ENCODE measurements at places on chromosomes 3 and 15.

DNA sequence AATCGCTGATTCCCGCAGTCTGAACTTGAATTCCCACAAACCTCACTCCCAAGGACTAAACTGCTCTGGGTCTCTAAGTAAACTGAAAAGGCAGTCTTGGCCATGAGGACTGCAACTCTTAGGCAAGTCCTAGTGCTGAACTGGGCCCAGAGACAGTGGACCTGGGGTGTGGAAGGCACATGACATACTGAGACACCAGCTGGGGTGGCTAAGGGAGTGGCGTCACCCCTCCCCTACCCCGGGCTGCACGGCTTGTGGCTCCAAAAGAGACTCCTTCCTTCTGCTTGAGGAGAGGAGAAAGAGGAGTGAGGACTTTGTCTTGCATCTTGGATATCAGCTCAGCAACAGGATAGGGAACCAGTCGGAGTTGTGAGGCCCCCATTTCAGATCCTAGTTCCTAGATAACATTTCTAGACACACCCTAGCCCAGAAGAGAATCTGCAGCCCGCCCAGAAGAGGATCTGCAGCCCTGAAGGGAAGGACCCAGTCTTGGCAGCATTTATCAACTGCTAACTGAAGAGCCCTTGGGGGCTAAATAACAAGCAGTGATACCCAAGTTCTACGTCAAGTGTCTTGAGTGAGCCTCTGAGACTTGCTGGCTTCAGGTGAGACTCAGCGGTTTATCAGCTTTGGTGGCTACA, 110.7 kb upstream of the C3orf80 start:
- no peak for DNase-seq

DNA sequence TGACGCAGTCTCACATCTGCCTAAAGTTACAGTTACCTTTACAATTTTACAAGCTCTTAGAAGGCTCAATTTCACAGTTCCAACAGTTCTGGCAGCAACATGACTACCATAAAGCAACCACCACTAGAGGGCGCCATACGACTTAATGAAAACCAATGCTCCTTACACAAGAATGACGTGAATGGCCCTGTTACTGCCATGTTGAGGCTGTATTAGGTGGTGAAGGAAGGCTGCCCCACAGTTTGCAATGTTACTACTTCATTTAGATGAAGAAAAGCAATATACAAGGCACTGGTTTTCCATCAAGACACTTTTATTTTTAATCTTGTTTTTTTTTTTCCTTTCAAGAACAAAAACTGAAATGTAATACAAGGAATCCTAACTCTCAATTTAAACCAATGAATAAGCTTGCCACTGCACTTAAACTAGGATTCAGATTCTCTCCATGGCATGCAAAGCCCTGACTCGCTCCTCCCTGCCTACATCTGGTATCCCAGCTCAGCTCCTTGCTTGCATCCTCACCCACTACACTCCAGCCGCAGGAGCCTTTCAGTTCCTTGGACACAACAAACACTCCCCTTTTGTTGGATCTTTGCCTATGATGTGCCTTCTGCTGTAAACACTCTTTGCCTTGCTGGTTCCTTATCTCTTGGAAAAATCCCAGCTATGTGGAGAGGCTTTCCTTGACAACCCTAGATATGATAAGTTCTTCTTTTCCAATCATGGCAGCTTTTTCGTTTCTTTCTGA, 270.7 kb downstream of the GBE1 start:
- peak; percentile 93 for DNase-seq

DNA sequence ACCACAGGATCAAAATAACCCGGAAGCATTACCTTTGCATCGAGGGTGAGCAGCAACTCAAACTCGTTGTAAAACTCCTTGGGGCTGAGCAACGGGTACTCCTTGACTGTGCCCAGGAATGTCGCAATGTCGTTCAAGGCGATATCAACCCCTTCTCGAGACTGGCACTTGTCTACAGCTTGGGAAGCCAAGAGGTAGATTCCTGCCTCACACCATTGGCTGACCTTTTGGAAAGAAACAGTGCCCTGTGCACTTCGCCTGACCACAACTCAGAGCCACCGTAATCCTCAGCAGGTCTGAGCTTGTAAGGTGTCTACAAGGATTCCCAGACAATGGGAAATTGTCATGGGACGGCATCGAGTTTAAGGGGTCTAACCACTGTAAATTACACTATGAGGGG, 43.9 kb downstream of the B3GNT5 start:
- DNase-seq = no peak

DNA sequence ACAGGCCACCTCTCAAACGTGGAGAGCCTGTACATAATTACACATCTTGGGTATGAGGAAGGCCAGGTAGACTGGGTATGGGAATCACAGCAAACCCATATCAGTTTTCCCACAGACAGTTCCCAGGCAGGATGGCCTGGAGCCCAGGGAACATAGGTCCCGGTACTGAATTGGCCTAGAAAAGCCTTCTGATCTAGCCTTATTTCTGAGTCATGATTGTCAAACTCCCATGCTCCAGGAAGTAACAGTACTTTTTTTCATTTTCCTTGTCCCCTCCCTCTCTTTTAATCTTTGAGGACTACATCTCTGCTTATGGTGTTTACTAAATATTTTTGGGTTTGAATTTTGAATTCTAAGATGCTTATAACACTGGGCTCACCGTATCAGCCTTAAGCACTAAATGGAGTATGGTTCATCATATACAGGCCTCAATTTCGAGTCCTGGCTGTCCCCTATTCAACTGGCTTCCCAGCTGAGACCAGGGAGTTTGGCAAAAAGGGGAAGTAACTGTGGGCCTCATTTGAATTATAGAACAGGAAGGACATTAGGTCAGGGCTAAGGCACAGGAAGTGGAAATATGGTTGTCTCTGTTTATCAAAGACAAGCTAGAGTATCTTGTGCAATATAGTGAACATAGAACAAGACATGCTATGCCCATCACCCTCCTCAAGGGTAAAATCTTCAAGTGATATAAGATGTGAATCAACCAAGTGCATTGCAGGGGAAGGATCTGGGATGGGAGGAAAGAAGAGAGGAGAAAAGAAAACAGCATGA, 494.6 kb downstream of the NTRK3 start:
- DNase-seq = no peak
